Stimulated activated CD4-positive, alpha-beta T cell treated with anti-CD3 and anti-CD28 coated beads, Interleukin-4, amount 100 ng/mL, for 48 hours (primary cell): ENCODE measurements at places on chromosomes 12 and 14.

- DNase-seq: no peak
Measured at GRCh38 chr12:19139615-19140194, 10.2 kb downstream of the PLEKHA5 start.

DNA sequence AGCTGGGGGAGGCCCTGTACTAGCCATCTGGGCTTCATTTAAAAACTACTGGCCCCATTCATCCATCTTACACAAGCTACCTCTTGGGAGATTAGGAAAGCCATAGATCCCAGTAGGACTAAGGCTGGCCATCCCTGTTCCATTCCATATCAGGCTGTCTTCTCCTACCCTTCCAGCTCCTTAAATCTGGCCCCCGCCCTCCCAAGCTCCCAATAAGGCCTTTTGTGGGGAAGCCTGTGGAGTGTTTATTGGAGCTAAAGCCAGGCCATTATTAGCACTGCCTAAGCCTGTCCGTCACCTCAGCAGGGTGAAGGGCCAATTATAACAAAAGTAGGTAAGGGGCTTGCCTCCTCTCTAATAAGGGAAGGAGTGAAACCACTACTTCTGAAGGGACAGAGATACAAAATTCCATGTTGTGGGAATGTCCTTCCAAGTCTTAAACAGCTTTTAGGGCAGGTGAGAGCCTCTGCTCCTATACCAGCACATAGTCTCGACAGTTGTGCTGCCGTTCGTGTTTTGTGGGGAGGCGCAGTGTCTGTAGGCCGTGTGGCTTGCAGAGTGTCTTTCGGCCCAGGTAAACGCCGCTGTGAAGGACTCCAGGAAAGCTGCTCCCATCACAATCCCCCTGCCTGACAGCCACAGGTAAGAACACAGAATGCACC is 3.7 kb downstream of the MYL6 start:
- no peak for DNase-seq

- DNase-seq: no peak
Measured at GRCh38 chr14:91380610-91381371, 36.8 kb downstream of the CCDC88C start.

DNA sequence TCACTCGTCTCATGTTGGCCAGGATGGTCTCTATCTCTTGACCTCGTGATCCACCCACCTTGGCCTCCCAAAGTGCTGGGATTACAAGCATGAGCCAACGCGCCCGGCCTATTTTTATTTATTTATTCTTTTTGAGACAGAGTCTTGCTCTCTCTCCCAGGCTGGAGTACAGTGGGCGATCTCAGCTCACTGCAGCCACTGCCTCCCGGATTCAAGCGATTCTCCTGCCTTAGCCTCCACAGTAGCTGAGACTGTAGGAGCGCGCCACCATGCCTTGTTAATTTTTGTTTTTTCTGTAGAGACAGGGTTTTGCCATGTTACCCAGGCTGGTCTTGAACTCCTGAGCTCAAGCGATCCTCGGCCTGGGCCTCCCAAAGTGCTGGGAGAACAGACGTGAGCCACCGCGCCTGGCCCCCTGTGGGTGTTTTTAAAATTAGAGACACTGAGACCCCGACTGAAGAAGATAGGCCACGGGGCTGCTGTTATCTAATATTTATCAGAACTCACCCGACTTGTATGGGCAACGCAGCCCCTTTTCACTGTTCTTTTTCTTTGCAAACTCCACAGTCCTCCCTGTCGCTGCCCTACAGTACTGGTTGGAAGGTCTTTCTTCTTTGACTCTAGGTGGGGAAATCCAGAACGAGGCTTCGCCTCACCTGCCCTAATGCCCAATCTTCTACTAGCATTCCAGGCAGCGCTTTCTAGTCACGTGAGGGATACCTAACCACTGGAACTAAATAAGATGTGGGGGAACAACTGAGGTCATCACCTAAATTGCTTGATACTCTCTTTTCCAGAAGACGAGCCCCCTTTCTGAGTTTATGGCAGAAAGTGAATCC is 1.4 kb upstream of the GABARAPL1 start:
- DNase-seq: no peak

DNA sequence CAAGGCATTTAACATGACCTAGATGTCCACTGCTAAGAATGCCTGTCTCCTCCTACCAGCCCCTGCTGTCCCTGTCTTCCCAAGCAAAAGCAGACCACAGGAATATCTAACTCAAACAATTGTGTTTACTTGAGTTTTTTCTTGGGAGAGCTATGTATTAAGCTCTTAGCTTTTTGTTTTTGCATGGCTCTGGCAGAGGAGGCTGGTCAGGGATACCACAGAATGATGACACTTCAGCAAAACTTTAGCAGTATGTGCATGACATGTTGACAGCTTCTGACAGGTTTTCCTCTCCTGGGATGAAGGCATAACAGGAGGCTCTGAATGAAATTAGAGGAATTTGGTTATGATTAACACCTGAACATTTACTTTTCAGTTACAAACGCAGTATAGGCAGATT is 6.9 kb downstream of the TMBIM6 start:
- no peak for DNase-seq

- no peak for DNase-seq
Measured at GRCh38 chr12:58034311-58034710, 92.9 kb downstream of the ATP23 start.
